Renal cortex interstitium (tissue), 15 donors: ENCODE measurements at places on chromosomes 6 and 20. TPM values are rescaled to one million over a fixed set of nuclear protein-coding genes. Genes with fewer than 3 reads are reported as not detected.

GRCh38 chr6:75422024-75422639 is 71.5 kb downstream of the FILIP1 start:
- DNase-seq: no peak

DNA sequence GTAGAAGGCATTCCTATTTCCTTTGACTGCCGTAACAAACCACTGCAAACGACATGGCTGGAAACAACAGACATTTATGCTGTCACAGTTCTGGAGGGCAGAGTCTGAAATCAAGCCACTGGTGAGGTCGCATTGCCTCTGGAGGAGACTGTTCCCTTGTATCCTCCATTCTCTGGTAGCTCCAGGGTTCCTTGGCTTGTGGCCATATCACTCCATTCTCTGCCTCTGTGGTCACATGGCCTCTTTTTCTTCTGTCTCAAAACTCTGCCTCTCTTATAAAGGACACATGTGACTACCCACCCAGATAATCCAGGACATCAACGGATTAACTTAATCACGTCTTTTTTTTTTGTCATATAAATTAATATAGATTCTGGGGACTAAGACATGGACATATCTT is 84.4 kb downstream of the LYRM2 start:
- DNase-seq: no peak

- DNase-seq: no peak
These were observed 8.5 kb downstream of the HSPA1B start for GRCh38 chr6:31836047-31836473.

The PRPH2 gene
- 3.6 TPM for polyA plus RNA-seq

DNA sequence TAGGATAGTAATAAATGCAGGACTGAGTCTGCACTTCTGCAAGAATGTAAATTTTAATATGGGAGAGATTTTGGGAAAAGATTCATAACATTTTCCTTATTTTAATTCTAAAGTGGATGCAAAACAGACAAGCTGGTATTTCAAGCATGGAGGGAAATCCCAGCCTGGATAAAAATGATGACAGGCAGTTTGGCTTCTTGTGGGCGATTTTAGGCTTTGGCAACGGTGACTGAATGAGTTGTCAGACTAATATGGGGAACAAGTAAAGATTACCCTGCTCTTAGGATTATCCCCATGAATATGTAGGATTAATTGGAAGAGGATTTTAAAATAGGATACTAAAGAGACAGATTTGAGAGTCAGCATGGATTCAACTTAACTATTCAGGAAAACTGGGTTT is 21.0 kb downstream of the OGFRL1 start:
- no peak for DNase-seq
